ENCODE measurements at places on chromosomes 2 and 18. TPM values are rescaled to one million over a fixed set of nuclear protein-coding genes. Genes with fewer than 3 reads are reported as not detected.
A peak's percentile ranks its signal among the peaks of the same experiment; 100 is the strongest.

DNA sequence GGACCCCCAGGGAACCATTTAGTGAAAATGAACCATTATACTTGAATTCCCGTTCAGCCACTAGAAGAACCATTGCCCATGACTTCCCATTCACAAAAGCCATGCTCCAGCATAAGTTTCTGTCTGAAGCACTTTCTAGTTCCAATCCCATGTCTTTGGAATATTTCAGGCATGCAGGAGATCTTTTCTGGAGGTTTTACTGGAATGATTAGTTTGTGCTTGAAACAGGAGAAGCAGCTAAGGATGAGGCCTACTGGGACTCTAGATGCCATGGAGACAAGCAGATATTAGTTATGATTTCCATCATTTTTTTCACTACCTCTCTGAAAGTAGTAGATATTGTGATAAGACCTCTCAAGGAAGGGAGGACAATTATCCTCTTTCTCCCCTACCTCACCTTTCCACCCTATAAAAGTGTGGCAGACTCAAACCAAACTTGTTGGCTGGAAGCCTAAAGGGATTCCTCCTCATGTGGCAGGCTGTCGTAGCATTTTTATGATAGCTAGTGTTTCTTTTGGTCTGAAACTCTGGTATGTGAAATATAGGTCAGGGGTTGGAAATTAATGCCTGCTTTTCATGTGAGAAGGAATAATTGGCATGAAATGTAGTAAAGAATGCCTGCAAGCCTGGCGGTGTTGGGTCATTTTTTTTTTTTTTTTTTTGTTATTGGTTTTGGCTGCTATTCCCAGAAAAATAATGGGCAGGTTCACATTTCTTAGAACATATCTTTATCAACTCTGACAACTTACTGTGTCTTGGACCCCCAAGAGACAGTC is 29.3 kb upstream of the MMADHC start:
- no peak for DNase-seq

- no peak for DNase-seq
Observed at GRCh38 chr18:57352761-57353136, 392 bp downstream of the ST8SIA3 start.

DNA sequence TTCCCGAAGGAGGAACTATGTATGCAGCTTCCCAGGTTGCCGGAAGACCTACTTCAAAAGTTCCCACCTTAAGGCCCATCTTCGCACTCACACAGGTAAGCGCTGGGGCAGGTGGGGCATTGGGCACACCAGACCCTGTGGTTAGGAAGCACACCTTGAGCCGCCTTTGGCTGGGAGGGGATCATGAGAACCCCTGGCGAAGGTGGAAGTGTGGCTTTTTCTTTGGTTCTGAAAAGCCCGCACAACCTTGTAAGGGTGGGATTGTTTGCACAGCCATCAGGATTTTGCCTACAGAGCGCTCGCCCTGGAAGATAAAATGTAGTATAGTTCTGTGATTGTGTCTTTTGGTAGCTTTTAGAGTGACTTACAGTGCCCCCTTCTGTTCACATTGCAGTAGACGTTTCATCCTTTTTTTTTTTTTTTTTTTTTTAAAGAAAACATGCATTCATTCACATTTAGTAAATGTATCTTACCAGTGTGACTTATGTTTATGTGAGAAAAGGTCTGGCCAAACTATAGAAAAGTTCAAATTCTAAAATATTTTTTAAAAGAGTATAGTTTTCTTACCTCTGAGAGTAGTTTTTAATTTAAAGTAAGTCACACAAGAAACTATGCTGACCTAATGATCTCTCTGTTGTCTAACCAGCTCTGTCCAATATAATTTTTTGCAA is 5.3 kb downstream of the KLF11 start:
- DNase-seq, result peak; percentile 75

ABHD1 gene
- 0.22 TPM for total RNA-seq

GRCh38 chr2:217736776-217737550 is 265.8 kb downstream of the TNS1 start:
- DNase-seq, result no peak

Data from A673 (cell line).